ENCODE measurements at places on chromosomes 12 and 14.
A peak's percentile ranks its signal among the peaks of the same experiment; 100 is the strongest.

DNA sequence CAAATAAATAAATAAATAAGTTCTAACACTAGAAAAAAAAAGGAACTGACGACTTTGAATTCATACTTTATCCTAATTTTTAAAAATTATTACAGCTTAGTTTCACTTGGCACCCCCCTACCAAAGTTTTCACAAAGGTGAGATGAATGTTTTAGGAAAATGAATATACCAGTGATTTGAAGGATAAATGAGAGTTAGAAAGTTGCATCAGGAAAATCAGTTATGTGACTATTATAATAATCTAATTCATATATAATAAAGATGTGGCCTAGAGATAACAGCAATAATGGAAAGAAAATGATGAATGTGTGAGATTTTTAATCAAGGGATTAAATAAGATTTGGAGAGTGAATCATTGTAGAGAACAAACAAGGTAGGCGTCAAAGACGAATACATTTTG lies 103.0 kb upstream of the RAP1B start:
- no peaks in the 10 kb centered on the region for H3K4me1 ChIP-seq
- no peak overlapping the region for H3K27ac ChIP-seq
- no peak overlapping the region for H3K4me3 ChIP-seq
- no peaks in the 10 kb centered on the region for H3K27me3 ChIP-seq
- DNase-seq, result no peak

DNA sequence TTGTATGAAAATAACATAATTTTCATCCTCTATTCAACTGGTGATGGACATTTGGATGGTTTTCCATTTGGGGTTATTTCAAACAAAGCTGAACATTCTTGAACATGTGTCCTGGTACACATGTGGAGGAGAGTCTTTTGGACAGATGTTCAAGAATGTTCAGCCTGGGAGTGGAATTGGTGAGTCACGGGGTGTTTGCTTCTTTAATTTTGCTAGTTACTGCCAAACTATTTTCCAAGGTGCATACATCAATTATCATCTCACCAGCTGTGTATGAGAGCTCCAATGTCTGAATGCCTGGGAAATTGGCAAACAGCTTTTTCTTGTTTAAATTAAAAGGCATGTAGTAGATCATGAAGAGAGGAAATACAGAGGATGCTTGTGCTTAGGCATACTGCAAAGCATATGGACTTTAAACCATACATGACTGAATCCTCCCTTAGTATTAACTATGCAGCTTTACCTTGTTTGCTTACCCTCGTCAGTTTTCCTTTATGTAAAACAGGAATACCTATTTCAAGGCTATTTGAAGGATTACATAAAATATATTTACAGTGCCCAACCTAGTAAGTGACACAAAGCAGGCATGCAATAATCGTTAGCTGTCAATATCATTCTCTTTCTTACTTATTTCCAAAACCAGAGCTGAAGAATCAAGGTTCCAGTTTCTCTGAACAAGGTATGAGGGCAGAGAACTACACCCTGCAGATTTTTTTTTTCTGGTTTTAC lies 152.1 kb downstream of the ITPR2 start:
- no peak overlapping the region for H3K4me3 ChIP-seq
- peaks cover 10% of the 10 kb centered on the region for H3K36me3 ChIP-seq
- DNase-seq, result no peak
- H3K27me3 ChIP-seq, result no peaks in the 10 kb centered on the region
- H3K4me1 ChIP-seq, result no peaks in the 10 kb centered on the region

DNA sequence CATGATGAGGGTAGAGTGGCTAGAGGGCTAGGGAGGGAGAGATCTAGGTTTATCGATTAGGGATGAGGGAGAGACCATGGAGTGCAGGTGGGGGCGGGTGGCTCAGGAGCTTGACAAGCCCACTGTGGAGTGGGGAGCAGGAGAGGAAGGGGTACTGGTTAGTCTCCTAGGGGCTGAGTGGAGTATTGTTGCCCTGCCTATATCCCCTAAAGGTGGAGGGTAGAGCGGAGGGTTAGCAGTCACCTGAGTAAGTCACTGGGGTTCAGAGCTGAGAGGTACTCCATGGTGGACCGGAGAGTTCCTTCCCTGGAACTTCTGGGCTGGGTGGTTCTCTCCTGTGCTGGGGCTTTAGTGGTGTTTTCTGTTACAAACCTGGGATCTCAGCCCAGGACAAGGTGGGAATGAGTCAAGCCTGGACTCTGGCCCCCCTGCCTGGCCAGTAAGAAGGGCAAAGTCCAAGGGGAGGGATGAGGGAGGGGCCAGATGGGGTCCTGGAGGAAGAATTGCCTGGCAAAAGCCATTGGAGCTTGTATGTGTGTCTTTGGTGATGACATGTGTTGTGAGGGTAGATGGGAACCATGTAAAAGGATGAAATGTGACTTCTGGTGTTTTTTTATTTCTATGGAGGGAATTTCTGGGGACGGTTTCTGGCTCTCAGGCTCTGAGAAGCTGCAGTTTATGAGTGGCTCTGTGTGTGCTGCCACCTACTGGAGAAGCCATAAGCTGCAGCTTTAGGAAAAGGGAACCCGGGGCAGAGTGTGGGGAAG lies at the start of gene CIDEB:
Gene CIDEB, minus strand, starts transcription at position 403 of the 767 bp plus-strand sequence. Its CDS starts 119 bp downstream, at position 284.
- H3K4me3 ChIP-seq, result no peak within 1 kb of the TSS
- no peaks in the 10 kb centered on the region for H3K27me3 ChIP-seq
- H3K27ac ChIP-seq, result no peak within 1 kb of the TSS
- DNase-seq, result peak; percentile 45

DNA sequence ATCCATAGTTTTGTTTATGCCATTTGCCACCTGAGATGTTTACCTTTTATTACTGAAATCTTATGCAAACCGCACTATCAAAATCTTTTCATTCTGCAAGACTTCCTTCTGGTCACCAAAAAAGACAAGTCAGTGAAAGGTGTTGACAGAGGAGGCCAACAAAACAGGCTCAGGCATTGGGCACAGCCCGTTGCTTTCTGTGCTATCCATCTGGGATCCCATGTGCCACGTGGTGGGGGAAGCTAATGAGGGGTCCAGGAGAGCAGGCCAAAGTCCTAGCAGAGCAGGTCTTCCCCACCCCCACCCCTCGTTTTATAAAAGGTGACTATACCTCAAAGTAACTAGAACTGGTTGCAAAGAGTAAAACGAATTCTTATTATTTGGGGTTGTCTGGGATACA lies 1.2 kb downstream of the ALDH1L2 start:
- H3K4me3 ChIP-seq, result no peak overlapping the region
- peaks cover 10% of the 10 kb centered on the region for H3K4me1 ChIP-seq
- peaks cover 29% of the 10 kb centered on the region for H3K27me3 ChIP-seq
- no peak for DNase-seq
- no peak overlapping the region for H3K27ac ChIP-seq

DNA sequence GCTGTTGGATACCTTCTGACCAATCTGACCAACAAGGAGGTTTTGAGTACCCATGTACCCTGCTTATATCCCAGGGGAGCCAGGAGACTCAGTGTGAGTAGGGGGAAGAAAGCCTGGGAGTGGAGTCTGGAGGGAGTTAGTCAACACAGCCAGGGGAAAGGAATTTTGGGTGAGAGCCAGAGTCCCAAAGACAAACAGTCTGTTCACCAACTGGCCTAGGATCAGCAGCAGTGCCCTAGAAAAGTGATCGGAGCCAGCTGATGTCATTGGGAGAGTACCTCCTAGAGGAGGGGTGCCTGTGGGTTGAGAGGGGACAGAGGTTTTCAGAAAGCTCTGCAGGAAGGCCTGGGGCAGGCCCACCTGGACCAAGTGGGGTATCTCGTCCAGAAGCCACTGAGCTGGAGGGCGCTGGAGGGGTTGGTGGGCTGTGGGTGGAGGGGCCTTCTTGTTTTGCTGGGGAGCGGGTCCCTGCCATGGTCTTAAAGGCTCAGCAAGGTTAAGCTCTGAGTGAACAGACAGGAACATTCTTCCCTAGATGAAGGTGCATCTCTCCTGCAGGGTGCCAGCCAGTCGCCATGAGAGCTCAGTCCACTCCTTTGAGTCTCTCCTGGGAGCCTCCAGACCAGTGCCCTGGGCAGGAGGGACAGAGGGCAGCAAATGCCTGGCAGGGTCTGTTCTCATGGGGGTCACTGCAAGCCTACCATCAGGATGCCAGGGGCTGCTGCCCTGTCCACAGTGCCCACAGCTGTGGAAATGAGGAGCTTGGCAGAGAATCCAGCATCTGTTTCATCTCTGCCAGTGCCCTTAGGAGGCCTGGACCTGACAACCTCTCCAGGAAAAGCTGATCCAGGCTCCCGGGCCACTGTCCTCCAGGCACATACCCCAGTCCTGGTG lies 63.6 kb downstream of the CHGA start:
- H3K4me3 ChIP-seq, result no peak overlapping the region
- H3K27me3 ChIP-seq, result no peaks in the 10 kb centered on the region
- H3K4me1 ChIP-seq, result no peaks in the 10 kb centered on the region
- no peak for DNase-seq

DNA sequence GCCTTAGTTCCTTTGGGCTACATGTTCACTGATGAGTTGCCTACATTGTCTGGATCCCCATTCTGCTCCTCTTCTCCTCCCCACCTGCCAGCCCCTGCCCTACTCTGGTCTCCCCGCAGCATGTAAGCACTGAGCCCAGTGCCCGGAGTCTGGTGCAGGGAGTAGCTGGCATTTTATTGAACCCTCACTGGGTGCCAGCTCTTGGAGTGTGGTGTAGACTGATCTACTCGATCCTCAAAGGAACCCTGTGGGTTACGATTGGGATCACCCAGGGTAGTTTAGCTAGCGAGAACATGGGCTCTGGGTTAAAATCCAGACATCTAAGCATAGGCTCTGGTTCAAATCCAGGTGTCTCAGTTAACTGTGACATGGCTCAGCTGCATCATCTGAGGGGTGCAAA lies 8.3 kb upstream of the SERPINA6 start:
- no peaks in the 10 kb centered on the region for H3K27me3 ChIP-seq
- H3K27ac ChIP-seq, result no peak overlapping the region
- no peak for DNase-seq
- H3K4me1 ChIP-seq, result no peaks in the 10 kb centered on the region
- H3K36me3 ChIP-seq, result no peaks in the 10 kb centered on the region
- no peak overlapping the region for H3K4me3 ChIP-seq

GRCh38 chr12:65113621-65114035 lies 7.5 kb downstream of the WIF1 start:
- H3K27ac ChIP-seq, result no peak overlapping the region
- no peaks in the 10 kb centered on the region for H3K36me3 ChIP-seq
- no peak overlapping the region for H3K4me3 ChIP-seq

DNA sequence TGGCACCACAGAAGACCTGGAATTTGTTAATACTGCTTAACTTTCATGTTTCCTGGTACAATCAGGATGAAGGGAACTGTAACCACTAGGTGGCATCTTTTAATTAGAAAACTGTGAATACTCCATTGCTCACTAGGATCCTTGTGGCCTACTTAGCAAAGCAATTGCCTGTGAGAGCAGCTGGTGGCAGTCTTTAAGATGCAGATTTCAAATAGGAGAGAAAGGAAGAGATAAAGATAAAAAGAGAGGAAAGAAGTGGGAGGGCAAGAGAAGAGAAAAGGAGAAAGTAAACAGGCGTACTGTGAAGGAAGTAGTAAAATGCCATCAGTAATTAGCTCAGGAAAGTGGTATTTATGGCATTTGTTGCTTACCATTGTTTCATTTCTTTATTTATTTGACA lies 114.5 kb downstream of the RAD51B start:
- H3K27me3 ChIP-seq, result no peaks in the 10 kb centered on the region
- no peak overlapping the region for H3K27ac ChIP-seq
- peaks cover 6% of the 10 kb centered on the region for H3K4me1 ChIP-seq
- no peak for DNase-seq
- no peak overlapping the region for H3K4me3 ChIP-seq
- H3K36me3 ChIP-seq, result no peaks in the 10 kb centered on the region

DNA sequence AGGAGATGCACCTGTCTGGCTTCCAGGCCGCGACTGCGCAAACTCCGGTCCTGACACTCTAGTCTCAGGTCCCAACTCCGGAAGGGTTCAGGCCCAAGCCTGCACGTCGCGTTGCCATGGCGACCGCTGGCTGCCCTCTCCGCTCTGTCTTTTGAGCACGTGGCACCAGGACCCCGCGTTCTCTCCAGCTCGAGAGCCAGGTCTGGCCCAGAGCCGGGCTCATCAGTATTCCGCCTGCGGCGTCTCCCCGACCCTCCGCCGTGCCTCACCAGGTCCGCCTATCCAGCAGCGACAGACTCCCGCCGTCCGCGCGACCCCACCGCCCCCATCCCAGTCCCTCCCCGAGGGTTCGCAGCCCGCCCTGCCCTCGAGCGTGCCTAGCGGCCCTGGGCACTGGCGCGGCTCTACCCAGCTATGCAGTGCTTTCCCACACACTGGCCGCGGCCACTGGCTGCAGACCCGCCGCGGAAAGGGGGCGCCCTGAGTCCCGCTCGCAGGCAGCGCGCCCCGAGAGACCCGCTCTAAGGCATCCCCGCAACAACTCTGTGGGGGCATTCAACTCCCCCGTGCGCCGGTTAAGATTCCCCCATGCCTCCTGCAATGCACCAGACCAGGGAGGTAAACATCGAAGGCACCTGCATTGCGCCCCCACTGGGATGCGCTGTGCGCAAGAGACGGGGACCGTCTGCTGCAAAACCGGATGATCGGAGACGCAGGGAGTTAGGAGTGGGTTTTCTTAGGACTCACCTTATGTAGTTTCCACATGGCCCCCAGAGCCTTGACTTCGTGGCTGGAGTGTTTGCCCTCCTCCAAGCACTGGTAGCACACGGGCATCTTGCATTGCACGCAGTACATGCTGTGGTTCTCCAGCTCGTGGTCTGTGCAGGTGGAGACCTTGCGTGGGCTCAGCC lies 1.3 kb downstream of the TRIM9 start:
- peaks cover 5% of the 10 kb centered on the region for H3K4me1 ChIP-seq
- H3K36me3 ChIP-seq, result no peaks in the 10 kb centered on the region
- peak; percentile 37 for DNase-seq
- H3K27ac ChIP-seq, result no peak overlapping the region
- H3K27me3 ChIP-seq, result peaks cover 5% of the 10 kb centered on the region

- peaks cover 8% of the 10 kb centered on the region for H3K36me3 ChIP-seq
- no peak for DNase-seq
- no peak overlapping the region for H3K27ac ChIP-seq
- H3K4me1 ChIP-seq, result peaks cover 15% of the 10 kb centered on the region
Measured at GRCh38 chr14:100384819-100385813, 62.0 kb downstream of the SLC25A47 start.

DNA sequence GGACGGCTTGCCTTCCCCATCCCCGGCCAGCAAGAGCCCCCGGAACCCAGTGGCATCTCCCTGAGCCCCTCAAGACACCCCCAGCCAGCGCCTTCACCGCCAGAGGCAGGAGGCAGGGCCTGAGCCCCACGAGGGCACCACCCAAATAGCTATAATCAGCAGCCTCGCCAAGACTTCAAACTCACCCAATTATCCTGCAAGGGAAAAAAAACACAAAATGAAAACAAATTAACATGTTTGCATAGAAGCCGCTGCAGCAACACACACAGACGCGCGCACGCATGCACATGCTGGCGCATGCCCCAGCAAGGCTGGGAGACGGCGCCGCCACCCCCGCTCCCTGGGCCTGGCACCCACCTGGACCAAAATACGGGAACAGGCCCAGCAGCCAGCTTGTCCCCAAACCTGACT lies 15.8 kb downstream of the FAM222A start:
- no peak overlapping the region for H3K4me3 ChIP-seq
- no peaks in the 10 kb centered on the region for H3K4me1 ChIP-seq
- H3K27me3 ChIP-seq, result no peaks in the 10 kb centered on the region

GRCh38 chr14:77885367-77885766 lies 85.5 kb downstream of the ADCK1 start:
- H3K4me3 ChIP-seq, result no peak overlapping the region
- H3K36me3 ChIP-seq, result no peaks in the 10 kb centered on the region
- H3K27ac ChIP-seq, result no peak overlapping the region
- no peaks in the 10 kb centered on the region for H3K27me3 ChIP-seq
